ENCODE measurements at places on chromosomes 7 and 10.
A peak's percentile ranks its signal among the peaks of the same experiment; 100 is the strongest.

- no peak for DNase-seq
- H3K27me3 ChIP-seq: peaks cover 8% of the 10 kb centered on the region
- peaks cover 33% of the 10 kb centered on the region for H3K4me1 ChIP-seq
- peak overlapping the region; percentile 46 for H3K4me3 ChIP-seq
- H3K36me3 ChIP-seq: peaks cover 3% of the 10 kb centered on the region
These were observed 2.0 kb upstream of the BLVRA start for GRCh38 chr7:43756368-43757072.

GRCh38 chr7:151059367-151060112 lies at the start of gene SLC4A2:
TSS of gene SLC4A2 (plus strand) at chr7:151059589. CDS start at chr7:151061988, 2,399 bp downstream.
- H3K4me1 ChIP-seq: peaks cover 37% of the 10 kb centered on the region
- no peaks in the 10 kb centered on the region for H3K27me3 ChIP-seq
- H3K36me3 ChIP-seq: no peaks in the 10 kb centered on the region

DNA sequence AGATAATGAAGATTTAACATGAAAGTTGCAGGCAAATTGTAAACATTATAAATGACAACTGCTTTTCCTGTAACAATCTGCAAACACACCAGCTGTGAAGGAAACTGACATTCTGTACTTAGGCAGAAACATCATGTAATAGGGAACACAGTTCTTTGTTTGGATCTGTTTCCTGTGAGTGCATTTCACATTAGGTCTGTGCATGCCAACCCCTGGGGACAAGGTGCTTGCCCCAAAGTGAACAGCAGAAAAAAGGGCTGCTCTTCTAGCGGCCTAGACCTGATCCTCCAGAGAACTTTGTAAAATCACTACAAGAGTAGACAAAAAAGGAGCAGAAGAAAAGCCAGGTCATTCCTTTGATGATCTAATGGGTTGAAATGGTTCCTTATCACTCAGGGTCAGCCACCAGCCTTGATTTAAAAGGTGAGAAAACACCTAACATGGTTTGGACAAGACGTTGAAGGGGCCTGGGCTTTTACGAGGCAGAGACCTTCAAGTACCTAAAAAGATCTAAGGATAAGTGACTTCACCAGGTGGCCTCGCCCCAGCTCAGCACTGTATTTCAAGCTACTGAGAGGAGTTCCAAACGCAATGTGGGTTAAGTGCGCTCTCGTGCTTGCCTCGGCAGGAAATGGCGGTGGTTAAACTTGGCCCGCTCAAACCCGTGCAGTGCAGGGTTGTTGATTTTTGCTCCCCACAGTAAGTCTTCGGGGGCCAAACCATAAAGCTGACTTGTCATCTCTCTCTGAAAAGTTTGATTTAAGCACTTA lies 249.7 kb downstream of the CREB5 start:
- no peak overlapping the region for H3K27ac ChIP-seq

- no peaks in the 10 kb centered on the region for H3K36me3 ChIP-seq
- peaks cover 18% of the 10 kb centered on the region for H3K27me3 ChIP-seq
- H3K4me1 ChIP-seq: no peaks in the 10 kb centered on the region
- H3K4me3 ChIP-seq: no peak overlapping the region
- H3K27ac ChIP-seq: no peak overlapping the region
- DNase-seq: no peak
These were observed 18.4 kb upstream of the KLF14 start for GRCh38 chr7:130752424-130752823.

GRCh38 chr7:37052705-37053104 lies 328.4 kb upstream of the AOAH start:
- no peak overlapping the region for H3K4me3 ChIP-seq
- H3K36me3 ChIP-seq: peaks cover 26% of the 10 kb centered on the region
- no peaks in the 10 kb centered on the region for H3K27me3 ChIP-seq
- peak; percentile 15 for DNase-seq
- H3K27ac ChIP-seq: no peak overlapping the region

DNA sequence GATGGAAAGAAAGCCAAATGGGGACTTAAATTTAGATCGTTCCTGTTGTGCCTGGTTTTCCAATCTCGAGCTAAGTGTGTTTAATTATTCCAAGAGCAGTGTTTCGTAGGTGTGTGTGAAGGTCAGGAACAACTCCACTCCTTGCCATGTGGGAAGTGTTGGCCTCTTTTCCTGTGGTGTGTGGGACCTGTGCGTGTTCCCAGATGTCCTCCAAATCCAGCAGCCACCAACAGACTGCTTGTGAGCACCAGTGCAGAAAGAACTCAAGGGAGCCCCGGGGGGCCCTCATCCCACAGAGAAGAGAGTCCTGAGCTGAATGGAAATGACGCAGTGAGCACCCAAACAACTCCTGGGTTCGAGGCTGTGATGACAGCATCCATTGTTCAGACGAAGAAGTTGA lies 227.7 kb downstream of the TMEM178B start:
- no peaks in the 10 kb centered on the region for H3K4me1 ChIP-seq
- no peak overlapping the region for H3K27ac ChIP-seq
- no peaks in the 10 kb centered on the region for H3K36me3 ChIP-seq
- DNase-seq: no peak
- no peak overlapping the region for H3K4me3 ChIP-seq

DNA sequence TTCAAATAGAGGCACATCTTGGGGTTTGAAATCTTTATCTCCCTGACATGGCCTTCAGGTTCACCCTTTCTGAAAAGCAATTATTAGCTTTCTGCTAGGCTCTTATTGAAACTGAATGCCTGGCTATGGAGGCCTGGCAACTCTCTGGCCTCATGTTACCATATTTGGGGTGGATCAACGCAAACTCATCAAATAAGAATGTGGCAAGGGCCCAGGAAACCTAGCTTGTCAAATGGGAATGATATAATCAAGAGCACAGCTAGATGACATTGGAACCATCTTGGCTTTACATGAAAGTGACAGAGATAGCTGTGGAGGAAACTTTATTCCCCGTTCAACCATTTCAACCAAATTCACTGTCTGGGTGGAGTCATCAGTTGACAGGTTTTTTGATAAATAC lies 202.8 kb upstream of the SMIM30 start:
- H3K4me3 ChIP-seq: no peak overlapping the region
- H3K4me1 ChIP-seq: no peaks in the 10 kb centered on the region
- H3K27me3 ChIP-seq: no peaks in the 10 kb centered on the region
- no peak for DNase-seq
- H3K27ac ChIP-seq: no peak overlapping the region

DNA sequence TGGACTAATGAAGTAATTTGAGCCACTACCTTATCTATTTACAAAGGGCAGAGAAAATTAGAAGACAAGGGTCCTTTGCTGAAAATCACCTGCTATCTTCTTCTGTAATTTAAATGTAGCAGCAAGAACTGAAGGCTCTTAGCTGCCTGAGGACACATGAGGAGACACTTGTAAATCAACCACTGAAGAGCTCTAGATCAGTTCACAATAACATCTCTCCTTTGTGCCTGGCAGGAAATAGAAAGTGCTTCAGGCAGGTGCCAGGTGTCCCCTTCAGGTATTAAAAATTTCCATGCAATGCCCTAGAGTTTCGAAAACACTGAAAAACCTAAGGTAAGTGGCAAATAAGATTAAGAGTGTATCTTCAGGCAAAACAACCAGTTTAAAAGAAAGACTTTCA lies 474.6 kb downstream of the GRM8 start:
- no peak for DNase-seq
- no peak overlapping the region for H3K4me3 ChIP-seq
- no peaks in the 10 kb centered on the region for H3K4me1 ChIP-seq
- H3K36me3 ChIP-seq: no peaks in the 10 kb centered on the region
- H3K27ac ChIP-seq: no peak overlapping the region

DNA sequence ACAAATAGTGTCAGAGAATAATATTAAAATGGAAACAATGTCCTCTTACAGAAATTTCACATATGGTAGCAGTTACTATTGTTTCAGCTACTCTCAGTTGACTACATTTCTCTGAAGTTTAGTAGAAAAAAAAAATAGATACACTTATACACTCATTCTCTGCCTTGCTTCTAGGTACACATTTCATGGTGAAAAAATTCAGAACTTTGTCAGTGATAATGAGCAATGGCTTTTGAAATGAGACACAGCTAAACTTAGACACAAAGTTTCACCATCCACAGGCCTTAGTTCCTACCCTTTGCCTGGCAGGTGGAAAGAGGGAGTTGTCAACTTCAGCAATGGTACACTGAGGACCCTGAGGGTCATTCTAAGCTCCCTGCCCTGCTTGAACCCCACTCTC lies 69.2 kb downstream of the CPVL start:
- H3K27me3 ChIP-seq: peaks cover 18% of the 10 kb centered on the region
- H3K4me3 ChIP-seq: no peak overlapping the region
- H3K4me1 ChIP-seq: no peaks in the 10 kb centered on the region
- H3K36me3 ChIP-seq: no peaks in the 10 kb centered on the region
- H3K27ac ChIP-seq: no peak overlapping the region

- no peaks in the 10 kb centered on the region for H3K4me1 ChIP-seq
- DNase-seq: no peak
- H3K27me3 ChIP-seq: peaks cover 11% of the 10 kb centered on the region
- no peak overlapping the region for H3K27ac ChIP-seq
- H3K36me3 ChIP-seq: no peaks in the 10 kb centered on the region
These were observed 62.3 kb downstream of the CREB5 start for GRCh38 chr7:28474640-28475039.

GRCh38 chr7:144622745-144623144 lies 213.1 kb downstream of the TPK1 start:
- no peak overlapping the region for H3K4me3 ChIP-seq
- DNase-seq: no peak
- H3K27me3 ChIP-seq: no peaks in the 10 kb centered on the region
- H3K27ac ChIP-seq: no peak overlapping the region
- peaks cover 35% of the 10 kb centered on the region for H3K36me3 ChIP-seq

- H3K36me3 ChIP-seq: no peaks in the 10 kb centered on the region
- no peak overlapping the region for H3K27ac ChIP-seq
- H3K27me3 ChIP-seq: peaks cover 9% of the 10 kb centered on the region
- H3K4me3 ChIP-seq: no peak overlapping the region
- H3K4me1 ChIP-seq: no peaks in the 10 kb centered on the region
These were observed 9.2 kb upstream of the IL6 start for GRCh38 chr7:22717760-22718159.

- no peak for DNase-seq
- no peaks in the 10 kb centered on the region for H3K36me3 ChIP-seq
- no peak overlapping the region for H3K27ac ChIP-seq
- no peak overlapping the region for H3K4me3 ChIP-seq
- peaks cover 1% of the 10 kb centered on the region for H3K27me3 ChIP-seq
These were observed 71.7 kb downstream of the COBL start for GRCh38 chr7:51244885-51245284.

DNA sequence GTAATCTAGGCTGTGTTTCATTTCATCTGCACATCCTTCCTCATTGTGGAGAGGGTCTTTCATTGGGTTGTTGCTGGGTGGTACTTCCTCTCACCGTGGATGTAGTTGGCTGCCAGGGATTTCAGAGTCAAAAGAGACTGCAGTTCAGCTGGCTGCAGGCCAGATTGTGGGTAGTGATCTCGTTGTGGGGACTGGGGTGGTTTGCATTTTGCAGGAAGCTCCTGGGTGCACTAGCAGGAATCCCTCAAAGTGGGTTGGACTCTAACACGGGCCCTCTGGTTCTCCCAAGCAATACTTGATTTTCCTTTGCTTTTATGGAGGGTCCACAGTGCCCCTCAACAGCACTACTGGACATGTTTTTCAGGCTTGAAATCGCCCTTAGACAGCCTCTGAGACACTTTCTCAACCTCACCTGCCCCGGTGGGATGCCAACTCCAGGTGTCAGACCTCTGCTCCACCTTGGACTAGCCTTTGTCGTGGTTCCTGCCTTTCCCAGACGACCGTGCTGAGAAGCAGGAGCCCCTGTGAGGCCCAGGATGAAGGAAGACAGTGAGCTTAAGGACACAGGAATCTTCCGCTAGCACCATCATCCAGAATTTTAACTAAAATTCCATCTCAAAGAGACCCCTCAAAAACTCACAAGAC lies 23.9 kb upstream of the ZNF273 start:
- no peaks in the 10 kb centered on the region for H3K36me3 ChIP-seq
- no peak overlapping the region for H3K27ac ChIP-seq
- H3K4me3 ChIP-seq: no peak overlapping the region

DNA sequence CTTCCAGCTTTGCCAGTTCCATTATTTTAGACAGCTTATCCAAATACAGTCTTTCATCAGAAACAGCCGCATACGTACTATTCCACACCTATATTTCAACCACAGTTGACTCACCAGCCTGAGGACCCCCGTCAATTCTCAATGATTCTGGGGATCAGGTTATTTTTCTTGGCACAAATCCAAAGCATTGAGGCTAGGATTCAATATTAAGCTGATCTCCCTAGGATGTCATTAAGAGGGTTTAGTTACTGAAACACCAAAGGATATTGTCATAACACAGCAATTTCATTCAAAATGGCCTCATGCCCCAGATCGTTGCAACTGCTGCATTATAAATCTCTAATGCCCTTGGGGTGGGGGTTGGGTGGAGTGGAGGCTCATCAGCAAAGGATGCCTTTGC lies 214.6 kb downstream of the PTEN start:
- no peak for DNase-seq
- H3K4me1 ChIP-seq: peaks cover 21% of the 10 kb centered on the region
- H3K4me3 ChIP-seq: no peak overlapping the region
- H3K36me3 ChIP-seq: no peaks in the 10 kb centered on the region
- no peaks in the 10 kb centered on the region for H3K27me3 ChIP-seq
- H3K27ac ChIP-seq: no peak overlapping the region

DNA sequence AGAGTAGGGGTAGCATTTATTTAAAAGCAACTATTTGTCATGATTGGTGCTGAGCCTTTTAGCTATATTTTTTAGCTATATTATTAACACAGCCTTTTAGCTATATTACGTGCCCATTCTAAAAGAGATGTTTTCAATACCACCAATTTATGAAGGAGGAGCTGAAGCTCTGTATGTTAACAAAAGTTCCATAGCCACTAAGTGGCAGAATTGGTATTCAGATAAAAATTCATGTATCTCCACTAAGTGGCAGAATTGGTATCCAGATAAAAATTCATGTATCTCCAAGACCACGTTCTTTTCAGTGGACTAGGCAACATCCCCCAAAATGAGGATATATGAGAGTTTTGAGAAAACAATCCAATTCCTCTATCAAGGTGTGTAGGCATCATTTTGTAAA lies 268.6 kb downstream of the HGF start:
- no peaks in the 10 kb centered on the region for H3K36me3 ChIP-seq
- H3K27ac ChIP-seq: no peak overlapping the region
- DNase-seq: no peak
- no peaks in the 10 kb centered on the region for H3K4me1 ChIP-seq
- peaks cover 3% of the 10 kb centered on the region for H3K27me3 ChIP-seq

GRCh38 chr10:490256-490655 lies 199.2 kb downstream of the DIP2C start:
- H3K4me3 ChIP-seq: no peak overlapping the region
- DNase-seq: no peak
- H3K36me3 ChIP-seq: no peaks in the 10 kb centered on the region
- no peak overlapping the region for H3K27ac ChIP-seq
- peaks cover 4% of the 10 kb centered on the region for H3K4me1 ChIP-seq
- H3K27me3 ChIP-seq: peaks cover 4% of the 10 kb centered on the region

GRCh38 chr7:70446448-70447143 lies 685.3 kb upstream of the GALNT17 start:
- no peaks in the 10 kb centered on the region for H3K4me1 ChIP-seq
- no peaks in the 10 kb centered on the region for H3K36me3 ChIP-seq
- DNase-seq: no peak
- H3K27me3 ChIP-seq: no peaks in the 10 kb centered on the region
- H3K4me3 ChIP-seq: no peak overlapping the region
- no peak overlapping the region for H3K27ac ChIP-seq
